ENCODE measurements at places on chromosomes 12 and 14. TPM values are rescaled to one million over a fixed set of nuclear protein-coding genes. Genes with fewer than 3 reads are reported as not detected.

The TPH2 gene
- not detected for polyA plus RNA-seq

DNA sequence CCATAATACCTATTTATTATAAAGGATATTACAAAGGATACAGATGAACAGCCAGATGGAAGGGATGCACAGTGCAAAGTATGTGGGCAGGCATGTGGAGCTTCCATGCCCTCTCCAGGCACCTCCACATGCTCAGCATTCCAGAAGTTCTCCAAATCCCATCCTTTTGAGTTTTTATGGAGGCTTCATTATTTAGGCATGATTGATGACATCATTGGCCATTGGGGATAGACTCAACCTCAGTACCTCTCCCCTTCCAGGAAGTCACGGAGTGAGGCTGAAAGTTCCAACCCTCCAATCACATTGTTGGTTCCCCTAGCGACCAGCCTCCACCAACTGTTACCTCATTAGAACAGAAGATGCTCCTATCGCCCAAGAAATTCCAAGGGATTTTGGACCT, 156.4 kb downstream of the ATP23 start:
- DNase-seq = no peak

DNA sequence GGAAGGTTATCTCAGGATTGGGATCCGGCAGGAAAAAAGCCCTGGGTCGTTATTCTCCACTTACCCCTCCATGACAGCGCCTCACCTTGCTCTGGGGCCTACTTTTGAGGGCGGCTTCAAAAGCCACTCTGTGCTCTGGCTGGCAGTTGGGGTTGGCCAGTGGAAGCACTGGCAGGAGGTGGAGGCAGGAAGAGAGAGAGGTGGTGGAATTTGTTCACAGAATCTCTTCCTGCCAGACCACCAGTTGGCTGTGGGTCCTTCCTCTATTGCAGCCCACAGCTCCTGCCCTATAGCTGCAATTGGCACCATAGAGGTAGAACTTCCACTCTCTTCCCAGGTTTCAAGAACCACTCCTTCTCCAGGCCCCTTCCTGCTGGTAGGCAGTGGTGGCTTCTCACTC, 32.7 kb upstream of the SDR39U1 start:
- no peak for DNase-seq

The PPP1CC gene
- polyA plus RNA-seq = 130 TPM

The SELPLG gene
- 3.8 TPM for polyA plus RNA-seq

The PZP gene
- polyA plus RNA-seq = 0.68 TPM

All from forelimb muscle (tissue), 1 donor.